AG10803 (cell line): ENCODE measurements at places on chromosomes 5 and 9.

- no peak for DNase-seq
These were observed 22.4 kb downstream of the SLC9A3 start for GRCh38 chr5:501831-502184.

GRCh38 chr5:31941151-31941755 is 232.9 kb downstream of the GOLPH3 start:
- DNase-seq, result no peak

- DNase-seq, result no peak
These were observed 311.3 kb downstream of the SPATA31D1 start for GRCh38 chr9:82299870-82300269.

DNA sequence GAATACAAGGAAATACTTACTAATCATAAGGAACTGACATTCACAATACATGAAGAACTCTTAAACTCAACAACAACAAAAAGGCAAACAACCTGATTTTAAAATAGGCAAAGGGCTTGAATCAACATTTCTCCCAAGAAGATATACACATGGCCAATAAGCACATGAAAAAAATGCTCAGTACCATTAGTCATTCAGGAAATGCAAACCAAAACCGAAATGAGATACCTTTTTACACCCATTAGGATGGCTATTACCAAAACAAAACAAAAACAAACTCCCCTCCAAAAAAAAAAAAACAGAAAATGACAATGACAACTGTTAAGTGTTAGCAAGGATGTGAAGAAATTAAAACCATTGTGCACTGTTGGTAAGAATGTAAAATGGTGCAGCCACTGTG is 104.1 kb upstream of the ZNF462 start:
- DNase-seq, result no peak

DNA sequence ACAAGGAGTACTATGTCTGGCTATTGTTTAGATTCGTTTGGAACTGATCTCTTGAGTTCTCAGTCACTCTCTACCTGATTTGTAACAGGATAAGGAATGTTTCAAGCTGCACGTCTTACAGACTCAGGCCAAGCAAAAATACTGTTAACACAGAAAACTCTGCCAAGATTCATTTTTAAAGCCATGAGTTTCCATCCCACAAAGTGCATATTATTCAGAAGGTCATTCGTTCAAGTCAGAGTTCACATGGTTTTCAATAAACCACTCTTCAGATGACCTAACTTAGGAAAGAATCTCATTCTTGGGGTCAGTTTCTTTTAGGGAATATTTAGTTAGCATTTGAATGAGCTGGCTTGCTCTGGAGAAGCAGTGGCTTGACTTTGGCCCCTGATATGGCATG is 49.3 kb downstream of the F2R start:
- peak; percentile 24 for DNase-seq

- no peak for DNase-seq
These were observed 80.4 kb downstream of the SLC12A2 start for GRCh38 chr5:128163991-128164390.
